ENCODE measurements at places on chromosomes 1 and 21.

- no peak for DNase-seq
Observed at GRCh38 chr1:177569476-177569875, 398.7 kb downstream of the BRINP2 start.

GRCh38 chr1:202856014-202856413 lies 32.9 kb downstream of the RABIF start:
- DNase-seq, result no peak

DNA sequence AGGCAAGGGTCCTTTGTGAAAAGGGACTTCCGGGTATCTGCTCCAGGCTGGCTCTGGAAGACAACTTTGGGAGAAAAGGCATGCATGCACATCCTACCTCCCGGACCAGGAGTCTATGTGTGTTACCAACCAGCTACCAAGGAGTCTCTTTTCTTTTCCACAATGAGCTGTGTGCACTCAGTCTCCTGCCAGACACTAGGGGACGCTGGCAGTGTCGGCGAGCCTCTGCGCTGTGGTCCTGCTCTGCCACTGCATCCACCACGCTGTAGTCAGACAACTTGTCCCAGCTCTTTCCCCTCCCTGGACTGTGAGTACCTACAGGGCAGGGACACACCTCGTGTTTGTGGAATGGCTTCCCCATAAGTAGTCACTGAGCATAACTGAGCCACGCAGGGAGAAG lies 5.1 kb upstream of the SSR2 start:
- peak; percentile 33 for DNase-seq

DNA sequence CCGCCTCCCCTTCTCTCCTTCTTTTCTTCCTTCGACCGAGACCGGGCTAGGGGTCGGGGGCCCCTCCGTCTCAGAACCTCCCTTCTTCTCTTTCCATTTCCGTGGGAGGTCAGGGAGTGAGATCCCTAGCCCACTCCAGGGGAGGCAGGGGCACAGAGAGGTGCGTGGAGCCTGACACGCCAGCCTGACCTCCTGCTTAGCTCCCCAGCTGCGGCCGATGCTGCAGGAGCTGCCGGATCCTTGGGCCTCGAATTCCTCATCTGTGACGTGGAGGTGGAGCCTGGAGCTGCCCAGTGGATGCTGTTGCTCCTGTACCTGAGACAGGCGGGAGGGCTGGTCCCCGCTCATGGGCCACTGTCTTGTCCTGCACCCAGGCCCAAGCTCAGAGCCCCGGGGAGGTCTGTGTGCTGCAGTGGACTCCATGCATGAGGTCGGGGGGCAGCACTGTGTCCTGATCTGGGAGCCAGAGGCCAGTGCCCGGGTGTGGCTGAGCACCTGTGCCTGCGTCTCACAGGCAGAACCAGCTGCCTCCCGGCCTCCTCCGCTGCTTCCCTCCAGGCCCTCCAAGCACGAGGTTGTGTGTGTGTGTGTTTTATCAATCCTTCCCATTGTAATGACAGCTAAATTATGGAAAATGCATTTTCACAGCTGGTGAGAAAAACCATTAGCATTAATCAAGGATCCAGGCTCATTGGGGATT lies 55.3 kb upstream of the TTC34 start:
- DNase-seq, result no peak

- DNase-seq, result no peak
Observed at GRCh38 chr1:90394247-90394646, 322.9 kb downstream of the BARHL2 start.

- DNase-seq, result no peak
Observed at GRCh38 chr1:82153272-82153629, 352.5 kb downstream of the ADGRL2 start.

DNA sequence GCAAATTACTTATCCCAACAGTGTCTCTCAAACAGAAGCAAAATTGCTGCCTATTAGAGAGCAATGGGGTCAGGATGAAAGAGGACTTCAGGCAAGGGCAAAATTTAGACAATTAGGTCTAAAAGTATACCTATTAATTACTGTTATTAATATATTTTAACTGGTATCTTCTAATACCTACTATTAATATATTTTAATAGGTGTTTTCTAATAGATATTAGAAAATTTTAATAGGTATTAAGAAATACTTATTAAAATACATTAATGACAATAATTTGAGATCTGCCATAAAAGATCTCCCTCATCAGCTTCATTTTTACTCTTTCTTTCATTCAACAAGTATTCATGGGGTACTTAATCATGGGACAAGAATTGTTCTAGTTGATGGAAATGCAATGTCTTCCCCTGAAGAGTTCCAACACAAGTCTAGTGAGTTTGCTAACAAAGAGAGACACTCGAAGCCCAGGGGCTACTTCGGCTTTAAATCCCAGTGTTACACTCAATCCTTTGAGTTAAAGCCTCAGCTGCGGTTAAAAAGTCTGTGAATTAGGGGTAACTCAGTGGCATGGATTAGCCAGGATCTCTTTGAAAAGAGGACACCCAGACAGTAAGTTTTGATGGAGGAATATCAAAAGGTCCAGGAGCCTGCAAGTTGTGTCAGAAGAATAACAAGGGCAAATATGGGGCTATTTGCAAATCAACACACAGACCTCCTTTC lies 44.1 kb downstream of the STYXL2 start:
- no peak for DNase-seq

GRCh38 chr1:154335025-154335714 lies 9.8 kb downstream of the ATP8B2 start:
- DNase-seq, result peak; percentile 90

GRCh38 chr1:225533238-225533637 lies 105.4 kb upstream of the LBR start:
- no peak for DNase-seq
